ENCODE measurements at places on chromosomes 5 and 9. TPM values are rescaled to one million over a fixed set of nuclear protein-coding genes. Genes with fewer than 3 reads are reported as not detected.

The ACOT12 gene
- not detected for total RNA-seq

The ORM2 gene
- not detected for total RNA-seq

The TAS2R1 gene
- total RNA-seq, result not detected

The CCL19 gene
- total RNA-seq, result not detected

The TSSK1B gene
- not detected for total RNA-seq

The C9orf153 gene
- total RNA-seq, result not detected

The ERP44 gene
- 16.5 TPM for total RNA-seq

The GLRA1 gene
- not detected for total RNA-seq

The IPO11 gene
- total RNA-seq, result 63.8 TPM

The UBTD2 gene
- total RNA-seq, result 17.9 TPM

The LCN12 gene
- total RNA-seq, result not detected

The IFNA2 gene
- not detected for total RNA-seq

The CDHR2 gene
- total RNA-seq, result not detected

The QSOX2 gene
- total RNA-seq, result 15.5 TPM

The CXXC5 gene
- 6.0 TPM for total RNA-seq

The PCDHGB1 gene
- total RNA-seq, result 0.60 TPM

The MEIKIN gene
- total RNA-seq, result not detected

The LIX1 gene
- total RNA-seq, result not detected

The BARHL1 gene
- total RNA-seq, result not detected

The OTP gene
- total RNA-seq, result not detected

The ALDH1B1 gene
- 27.1 TPM for total RNA-seq

The CATSPER3 gene
- not detected for total RNA-seq

The PRUNE2 gene
- total RNA-seq, result 15.5 TPM

The PCDHGA12 gene
- total RNA-seq, result 4.7 TPM

The CD72 gene
- not detected for total RNA-seq

The ZNF454 gene
- 0.74 TPM for total RNA-seq

The FOXD4 gene
- total RNA-seq, result not detected

The CCL27 gene
- total RNA-seq, result not detected

The LECT2 gene
- not detected for total RNA-seq

The TRIP13 gene
- 61.4 TPM for total RNA-seq

The NRARP gene
- total RNA-seq, result 35.8 TPM

The CDC20B gene
- total RNA-seq, result not detected

The UGCG gene
- total RNA-seq, result 67.7 TPM

The NPR2 gene
- total RNA-seq, result 7.9 TPM

The IFNB1 gene
- 0.13 TPM for total RNA-seq

The NAIP gene
- 0.13 TPM for total RNA-seq

The TEK gene
- total RNA-seq, result 79.5 TPM

The DMRTA1 gene
- 0.07 TPM for total RNA-seq

The TMEM252 gene
- total RNA-seq, result not detected

The IL5 gene
- not detected for total RNA-seq

The KIF12 gene
- total RNA-seq, result 0.80 TPM

The PDLIM4 gene
- 40.4 TPM for total RNA-seq

The SLC34A1 gene
- total RNA-seq, result not detected

The FOXI1 gene
- not detected for total RNA-seq

The AMACR gene
- total RNA-seq, result 8.0 TPM

The NPR3 gene
- 0.05 TPM for total RNA-seq

The TLE1 gene
- 41.6 TPM for total RNA-seq

The PCDHB12 gene
- 0.13 TPM for total RNA-seq

The BSPRY gene
- not detected for total RNA-seq

Measured in mammary microvascular endothelial cell (primary cell).